ENCODE measurements at places on chromosomes 5 and 9.

GRCh38 chr5:75567710-75568109, 43.5 kb upstream of the ANKDD1B start:
- no peak for DNase-seq

DNA sequence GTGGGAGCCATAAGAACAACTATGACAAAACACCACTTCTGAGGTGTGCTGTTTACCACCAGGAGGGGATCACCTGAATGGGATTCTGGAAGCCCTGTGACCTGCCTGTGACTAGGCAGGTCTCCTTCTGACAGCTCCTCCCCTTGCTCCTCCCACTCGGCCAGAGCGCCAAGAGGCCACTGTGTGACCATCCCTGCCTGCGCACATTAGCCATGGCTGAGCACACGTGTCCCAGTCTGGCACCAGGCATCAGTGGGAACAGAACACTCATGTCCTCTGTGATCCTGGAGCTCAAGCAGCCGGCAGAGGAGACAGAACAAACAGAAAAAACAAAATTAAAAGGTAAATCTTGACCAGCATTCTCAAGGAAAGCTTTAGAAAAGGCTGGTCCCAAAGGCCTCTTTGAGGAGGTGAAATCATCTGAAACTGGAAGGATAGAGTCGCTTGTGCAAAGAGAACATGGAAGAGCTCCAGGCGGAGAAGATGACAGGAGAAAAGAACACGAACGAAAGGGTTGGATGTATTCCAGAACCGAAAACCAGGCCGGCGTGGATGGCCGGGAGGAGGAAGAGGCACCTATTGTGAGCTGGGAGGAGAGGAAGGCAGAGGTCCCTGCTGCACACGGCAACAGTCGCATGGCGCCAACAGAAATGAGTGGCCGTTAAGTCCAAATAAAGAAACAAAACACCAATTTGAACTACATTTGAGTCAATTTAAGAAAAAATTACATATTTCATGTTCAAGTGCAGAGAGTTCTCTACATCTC, 5.1 kb downstream of the MED10 start:
- DNase-seq = no peak

DNA sequence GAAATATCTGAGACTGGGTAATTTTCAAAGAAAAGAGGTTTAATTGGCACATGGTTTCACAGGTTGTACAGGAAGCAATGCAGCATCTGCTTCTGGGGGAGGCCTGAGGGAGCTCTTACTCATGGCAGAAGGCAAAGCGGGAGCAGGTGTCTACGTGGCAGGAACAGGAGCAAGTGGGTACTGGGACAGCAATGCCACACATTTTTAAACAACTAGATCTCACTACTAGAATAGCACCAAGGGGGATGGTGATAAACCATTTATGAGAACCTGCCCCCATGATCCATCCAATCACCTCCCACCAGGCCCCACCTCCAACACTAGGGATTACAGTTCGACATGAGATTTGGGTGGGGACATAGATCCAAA, 47.6 kb upstream of the HOMER1 start:
- DNase-seq = no peak

DNA sequence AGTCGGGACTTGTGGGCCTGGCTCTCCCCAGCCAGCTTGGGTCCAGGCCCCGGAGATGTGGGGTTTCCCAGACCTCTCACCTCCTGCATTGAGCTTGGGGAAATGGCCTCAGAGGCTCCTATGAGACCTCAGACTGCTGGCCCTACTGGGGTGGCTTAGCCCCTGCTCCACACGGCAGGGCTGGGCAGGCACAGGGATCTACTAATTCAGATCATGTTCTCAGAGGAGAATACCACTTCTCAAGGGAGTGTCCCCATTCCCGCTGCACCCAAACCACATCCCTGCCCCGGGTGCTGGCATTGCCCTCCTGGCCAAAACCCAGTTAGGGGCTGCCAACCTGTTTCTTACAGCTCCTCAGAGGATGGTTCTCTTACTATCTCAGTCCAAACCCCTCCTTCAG, 82.1 kb upstream of the LMX1B start:
- no peak for DNase-seq

DNA sequence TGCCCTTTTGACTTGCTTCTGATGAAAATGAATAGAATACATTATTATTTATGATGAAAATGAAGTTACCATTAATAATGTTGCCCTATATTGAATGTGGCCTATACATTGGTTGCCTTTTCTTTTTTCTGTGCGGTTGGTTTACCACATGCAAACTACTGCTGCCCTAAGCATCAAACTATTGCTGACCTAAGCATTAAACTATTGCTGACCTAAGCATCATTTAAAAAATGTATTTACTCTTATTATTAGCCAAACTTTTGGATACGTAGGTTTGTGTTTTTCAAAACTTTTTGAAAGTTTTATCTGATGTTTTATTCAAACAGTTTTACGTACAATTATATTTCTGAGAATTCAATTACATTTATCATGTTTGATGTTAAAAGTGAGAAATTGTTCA, 76.0 kb upstream of the CDH10 start:
- no peak for DNase-seq

- no peak for DNase-seq
These were observed 41.2 kb downstream of the ERP44 start for GRCh38 chr9:100057624-100058023.

DNA sequence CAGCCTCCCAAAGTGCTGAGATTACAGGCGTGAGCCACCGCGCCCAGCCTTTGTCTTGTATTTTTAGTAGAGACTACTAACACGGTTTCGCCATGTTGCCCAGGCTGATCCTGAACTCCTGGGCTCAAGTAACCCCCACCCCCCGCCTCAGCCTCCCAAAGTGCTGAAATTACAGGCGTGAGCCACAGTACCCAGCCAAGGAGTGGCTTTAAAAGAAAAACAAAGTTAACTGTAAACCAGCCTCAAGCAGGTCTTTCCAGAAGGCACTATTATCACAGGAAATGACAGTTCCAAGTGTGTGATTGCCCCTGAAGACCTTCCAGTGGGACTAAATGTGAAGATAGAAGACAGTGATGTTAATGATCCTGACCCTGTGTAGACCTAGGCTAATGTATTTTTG, 31.1 kb downstream of the SIL1 start:
- DNase-seq = no peak

DNA sequence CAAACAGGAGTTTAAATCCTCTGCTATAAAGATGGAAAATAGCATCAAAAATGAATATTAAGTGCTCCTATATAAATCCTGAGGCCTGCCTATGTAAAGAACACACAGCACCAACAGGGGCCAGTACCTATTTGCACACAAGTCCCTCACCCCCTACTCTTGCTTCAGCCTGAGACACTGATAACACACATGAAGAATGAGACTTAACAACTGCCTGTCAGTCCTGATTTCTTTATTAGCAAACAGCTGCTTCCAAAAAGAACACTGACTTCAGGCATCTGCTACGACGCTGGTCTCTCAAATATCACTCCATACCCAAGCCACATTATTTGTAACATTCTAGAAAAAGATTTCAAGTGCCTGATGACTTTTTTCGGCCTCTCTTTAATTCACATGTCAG, 55.5 kb downstream of the MYO10 start:
- no peak for DNase-seq

- DNase-seq = no peak
These were observed 16.7 kb upstream of the AKNA start for GRCh38 chr9:114404531-114404930.

- DNase-seq = no peak
These were observed 215.1 kb downstream of the C9orf50 start for GRCh38 chr9:129405827-129406213.

DNA sequence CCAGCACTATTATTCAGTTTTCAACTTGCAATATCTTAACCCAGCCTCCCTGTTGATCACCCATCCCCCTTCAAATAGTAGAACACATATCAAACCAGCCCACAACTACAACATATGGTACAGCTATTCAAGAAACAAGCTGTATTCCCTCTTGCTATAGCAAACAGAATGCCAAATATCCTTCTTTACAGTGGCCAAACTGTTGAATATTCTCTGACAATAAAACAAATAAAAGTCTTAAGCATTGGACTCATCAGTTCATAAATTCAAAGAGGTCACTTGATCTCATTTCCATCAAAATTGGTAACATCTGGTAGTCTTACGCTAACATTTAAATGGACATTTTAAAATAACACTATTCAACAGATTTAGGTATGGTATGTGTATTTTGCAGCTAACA, 350.8 kb downstream of the EFNA5 start:
- no peak for DNase-seq

DNA sequence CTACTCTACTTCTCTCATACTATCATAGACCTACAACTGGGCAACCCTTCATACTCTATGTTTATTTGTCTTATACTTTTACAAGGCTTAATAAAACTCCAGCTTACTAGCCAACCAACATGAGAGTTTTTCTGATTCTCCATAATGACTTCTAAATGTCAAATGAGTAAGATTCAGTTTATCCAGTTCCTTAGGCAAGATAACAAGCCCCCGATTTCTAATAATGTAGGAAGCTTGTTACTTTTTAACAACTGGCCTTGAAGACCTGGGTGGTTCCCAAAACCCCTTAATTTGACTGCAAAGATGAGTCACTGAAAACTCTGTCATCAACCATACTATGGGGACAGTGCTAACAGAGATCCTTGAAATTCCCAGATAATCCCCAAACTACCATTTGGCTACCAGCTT, 294.6 kb upstream of the ACTBL2 start:
- no peak for DNase-seq

DNA sequence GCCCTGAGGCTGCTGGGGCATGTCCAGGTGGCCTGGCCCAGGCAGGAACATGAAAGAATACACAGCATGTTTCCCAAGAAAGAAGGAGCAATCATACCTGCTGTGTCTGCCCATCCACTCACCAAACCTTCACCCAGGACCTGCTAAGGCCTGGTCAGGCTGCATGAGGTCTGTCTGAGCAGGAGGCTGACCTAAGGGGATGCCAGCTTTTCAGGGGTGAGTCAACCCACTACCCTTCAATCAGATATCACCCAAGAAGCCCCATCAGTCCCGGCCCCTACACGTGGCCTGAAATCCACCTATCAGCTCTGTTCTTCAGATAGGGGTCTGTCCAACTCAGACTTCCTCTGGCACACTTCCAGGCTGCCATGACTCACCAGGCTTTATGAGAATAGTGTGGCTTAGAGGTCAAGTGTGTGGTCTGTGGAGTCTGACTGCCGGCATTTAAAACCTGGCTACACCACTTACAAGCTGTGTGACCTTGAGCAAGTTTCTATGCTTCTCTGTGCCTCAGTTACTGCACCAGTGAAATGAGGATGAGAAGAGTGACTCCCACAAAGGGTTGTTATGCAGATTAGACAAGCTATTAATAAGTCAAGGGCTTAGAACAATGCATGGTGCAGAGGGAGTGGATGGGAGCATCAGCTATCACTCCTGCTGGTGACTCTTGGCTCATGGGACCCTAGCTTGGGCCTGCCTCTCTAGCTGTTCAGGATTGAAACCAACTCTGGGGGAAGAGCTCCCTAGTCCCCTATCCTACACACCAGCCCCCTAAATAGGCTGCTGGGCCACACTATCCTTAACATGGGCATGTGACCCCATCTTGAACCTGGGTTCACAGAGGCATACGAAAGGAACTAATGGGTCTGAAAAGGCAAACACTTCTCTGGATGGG, 130.3 kb downstream of the PAX5 start:
- no peak for DNase-seq

GRCh38 chr5:149283626-149284480, 12.2 kb downstream of the AFAP1L1 start:
- no peak for DNase-seq

DNA sequence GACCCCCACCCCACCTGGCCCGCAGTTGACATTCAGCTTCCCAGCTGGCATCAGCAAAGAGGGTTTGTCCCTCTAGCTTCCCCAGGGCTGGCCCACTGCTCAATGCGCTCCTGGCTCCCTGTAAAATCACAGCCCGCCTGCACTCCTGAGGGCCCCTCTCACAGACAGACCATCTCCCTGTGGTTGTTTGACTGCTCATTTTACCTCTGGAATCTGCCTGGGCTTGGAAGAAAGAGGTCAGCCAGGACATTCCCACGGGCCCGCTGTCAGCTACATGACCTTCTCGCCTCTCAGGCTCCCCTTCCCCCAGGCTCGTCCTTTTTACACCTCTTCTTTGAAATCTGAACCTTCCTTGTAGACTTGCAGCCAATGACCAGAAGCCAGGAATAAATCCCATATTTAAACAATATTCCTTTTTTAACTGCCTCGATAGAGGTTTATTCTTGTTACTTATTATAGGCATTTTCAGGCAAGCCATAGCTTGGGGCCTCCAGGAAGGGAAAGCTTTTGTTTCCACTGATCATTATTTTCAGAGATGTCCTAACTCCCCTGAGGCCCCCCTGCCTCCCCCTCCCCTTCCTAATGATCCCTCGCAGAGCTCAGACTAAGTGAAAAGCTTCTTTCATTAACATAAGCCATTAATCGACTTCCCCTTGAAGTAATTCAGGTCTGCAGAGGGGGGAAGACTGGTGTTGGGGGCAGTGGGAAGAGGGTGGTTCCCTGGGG, 76.3 kb upstream of the IQGAP2 start:
- DNase-seq = no peak

GRCh38 chr9:87863882-87864465, 18.7 kb upstream of the SPATA31E1 start:
- DNase-seq = no peak

DNA sequence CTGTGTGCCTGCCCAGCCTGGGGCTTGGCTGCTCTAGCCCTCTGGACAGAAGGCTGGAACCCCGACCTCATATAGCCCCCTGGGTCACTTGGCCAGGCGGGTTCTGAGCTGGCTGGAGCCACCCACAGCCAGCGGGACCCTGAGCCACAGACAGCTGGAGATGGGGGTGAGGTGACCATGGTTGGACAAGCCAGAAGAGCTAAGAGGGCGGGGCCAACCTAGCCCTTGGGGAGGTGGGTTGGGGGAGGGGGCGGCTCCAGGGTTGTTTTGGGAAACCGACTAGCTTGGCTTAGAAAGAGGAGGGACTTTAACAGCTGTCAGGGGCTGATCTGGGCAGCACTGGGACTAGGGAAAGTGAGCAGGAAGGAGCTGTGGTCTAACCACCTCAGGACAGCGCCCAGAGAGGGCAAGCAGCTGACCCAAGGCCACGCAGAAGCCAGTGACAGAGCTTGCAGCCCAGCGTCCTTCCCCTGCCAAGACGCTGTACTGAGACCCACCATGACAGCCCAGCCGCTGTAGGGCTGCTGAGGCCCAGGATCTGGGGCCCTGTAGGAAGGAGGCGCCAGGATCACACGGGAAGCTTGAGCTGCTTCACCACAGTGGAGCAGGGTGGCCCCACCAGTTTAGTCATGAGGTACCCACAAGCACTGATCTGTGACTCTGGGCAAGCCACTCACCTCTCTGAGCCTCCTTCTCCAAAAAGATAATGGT, 2.2 kb downstream of the AIF1L start:
- no peak for DNase-seq

DNA sequence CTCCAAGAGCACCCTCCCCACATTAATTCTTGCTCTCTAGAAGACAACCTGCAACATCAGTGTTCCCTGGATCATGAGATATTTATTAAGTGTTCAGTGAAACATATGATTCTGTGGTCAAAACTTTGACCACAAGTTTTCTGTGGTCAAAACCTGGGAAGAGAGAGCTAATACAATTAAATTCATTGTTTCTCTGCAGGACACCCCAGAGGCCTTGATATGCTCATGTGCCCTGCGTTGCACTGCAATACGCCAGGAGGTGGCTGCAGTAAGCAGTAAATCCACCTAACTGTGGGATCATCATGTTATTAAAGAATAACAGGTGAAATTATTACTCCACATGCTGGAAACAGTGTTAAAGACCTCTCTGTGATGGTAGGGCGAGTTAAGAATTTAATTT, 109.3 kb upstream of the SPDL1 start:
- DNase-seq = no peak

- DNase-seq = no peak
These were observed 19.9 kb downstream of the SEMA4D start for GRCh38 chr9:89477811-89478630.

- DNase-seq = no peak
These were observed 17.0 kb upstream of the ZFR start for GRCh38 chr5:32461441-32462120.
